ENCODE measurements at places on chromosomes 3 and 15. TPM values are rescaled to one million over a fixed set of nuclear protein-coding genes. Genes with fewer than 3 reads are reported as not detected.

DNA sequence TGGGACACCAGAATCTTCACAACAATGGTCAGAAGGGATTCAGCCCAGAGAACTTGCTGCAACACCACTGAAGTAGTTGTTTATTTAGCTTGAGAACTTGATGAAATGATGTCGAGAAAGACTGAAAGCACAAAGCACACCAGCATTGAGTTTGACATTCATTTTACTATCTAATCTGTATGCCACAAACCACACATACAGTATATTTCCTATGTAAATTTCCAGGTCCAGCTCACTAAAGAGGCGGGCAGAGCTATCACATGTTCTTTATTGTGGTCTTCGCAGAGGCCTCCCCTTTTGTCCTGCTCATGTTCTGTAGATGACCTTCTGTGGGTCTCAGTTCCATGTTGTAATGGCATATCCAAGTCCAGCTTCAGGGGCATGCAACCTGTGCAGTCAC is 10.4 kb upstream of the FMN1 start:
- DNase-seq = no peak

- DNase-seq = no peak
Observed at GRCh38 chr3:135752851-135753250, 212.7 kb upstream of the PPP2R3A start.

GRCh38 chr3:138456961-138457862 is 22.8 kb downstream of the ESYT3 start:
- DNase-seq = no peak

The PDE8A gene
- total RNA-seq = 53.5 TPM

The TYRO3 gene
- 2.9 TPM for total RNA-seq

The OSTN gene
- not detected for total RNA-seq

All from activated naive CD4-positive, alpha-beta T cell treated with anti-CD3 and anti-CD28 coated beads, Interleukin-2, amount 50 U/mL, for 72 hours (primary cell).